ENCODE measurements at places on chromosomes 16 and 17.

GRCh38 chr16:10870808-10871156 lies 6.2 kb upstream of the CIITA start:
- DNase-seq: no peak

DNA sequence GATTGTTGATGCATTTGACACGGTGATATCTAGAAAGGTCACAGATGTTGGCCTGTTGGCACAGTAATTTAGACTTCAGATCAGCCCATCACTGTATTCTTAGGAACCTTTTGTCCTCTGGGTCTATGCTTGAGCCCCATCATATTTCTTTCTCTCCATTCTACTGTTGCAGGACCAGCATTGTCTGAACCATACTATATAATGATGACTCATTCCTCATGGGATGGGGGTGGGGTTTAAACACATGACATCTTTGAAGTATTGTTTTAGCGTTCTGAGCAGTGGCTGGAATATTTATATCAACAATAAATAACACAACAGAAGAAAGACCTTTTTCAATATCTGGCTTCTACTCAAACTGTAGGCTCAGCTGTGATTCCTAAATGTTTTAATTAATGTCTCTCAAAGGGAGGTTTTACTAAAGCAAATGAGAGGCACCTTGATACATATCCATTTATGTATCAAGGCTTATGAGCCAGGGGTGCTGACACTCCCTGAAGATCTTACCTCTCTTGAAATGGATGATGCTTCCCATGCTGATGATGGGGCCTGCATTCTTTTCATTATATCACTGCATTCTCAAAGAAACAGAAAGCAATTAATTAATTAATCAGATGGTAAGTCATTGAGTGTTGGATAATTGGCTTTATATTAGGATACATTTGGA lies 379.0 kb upstream of the GOT2 start:
- no peak for DNase-seq

DNA sequence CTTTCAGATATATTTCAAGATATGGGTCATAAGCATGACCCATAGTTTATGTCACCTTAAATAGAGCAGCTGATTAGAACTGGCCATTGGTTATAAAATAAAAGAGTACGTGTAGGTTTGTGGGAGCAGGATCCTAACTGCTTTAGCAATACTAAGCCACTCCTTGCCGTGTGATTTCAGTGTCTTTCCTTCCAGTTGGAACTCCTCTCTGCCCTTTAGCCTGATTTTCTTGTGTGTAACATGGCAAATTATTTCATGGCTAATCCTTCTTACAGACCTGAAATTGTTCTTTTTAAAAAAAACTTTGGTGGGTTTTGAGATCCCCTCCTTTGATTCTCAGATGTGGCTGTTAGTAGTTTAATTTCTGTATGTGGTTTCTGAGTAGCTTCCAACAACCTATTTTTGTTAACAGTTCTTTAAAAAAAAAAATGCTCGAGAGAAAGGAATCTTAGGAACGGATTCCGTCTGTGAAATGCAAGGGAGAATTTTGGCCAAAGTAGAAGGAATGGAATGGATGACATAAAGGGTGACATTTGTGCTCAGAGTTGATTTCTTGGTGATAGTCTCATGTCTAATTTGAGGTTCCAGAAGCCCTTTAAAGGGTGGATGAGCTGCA lies 39.9 kb downstream of the DHRS7B start:
- no peak for DNase-seq

- DNase-seq: no peak
Measured at GRCh38 chr16:56606476-56607108, 1.8 kb upstream of the MT2A start.

DNA sequence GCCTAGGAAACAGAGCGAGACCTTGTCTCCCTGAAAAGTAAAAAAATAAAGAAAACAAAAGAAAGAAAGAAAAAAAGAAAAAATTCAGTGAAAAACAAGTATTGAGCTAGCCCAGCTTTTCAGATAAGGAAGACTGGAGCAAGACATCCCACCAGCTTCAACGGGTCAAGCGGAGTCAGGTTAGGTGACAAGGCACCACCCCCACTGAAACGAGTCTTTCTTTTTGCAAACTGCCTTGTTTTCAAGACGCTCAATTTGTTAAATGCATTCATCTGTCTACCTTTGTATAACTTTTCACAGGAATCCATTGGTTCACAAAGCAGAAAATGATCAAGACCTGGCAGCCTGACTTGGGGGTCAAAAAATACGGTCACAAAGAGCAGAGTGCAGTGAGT lies 10.7 kb upstream of the AXIN2 start:
- no peak for DNase-seq

DNA sequence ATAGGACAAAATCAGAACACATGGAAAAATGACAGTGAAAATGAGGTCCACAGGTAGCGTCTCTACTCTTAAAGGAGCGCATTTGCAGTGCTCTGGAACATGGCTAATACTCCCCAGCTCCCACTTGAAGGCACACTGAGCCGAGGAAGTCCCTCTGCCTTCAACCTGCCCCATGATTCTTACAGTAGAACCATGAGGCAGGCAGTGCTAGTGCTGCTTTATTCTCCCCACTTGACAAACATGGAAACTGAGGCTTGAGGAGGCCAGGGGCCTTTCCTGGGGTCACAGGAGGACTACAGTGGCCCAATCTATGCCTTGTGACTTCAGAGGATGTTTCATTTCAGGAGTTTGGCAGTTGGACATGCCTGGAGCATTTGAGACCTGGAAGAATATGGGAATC lies 244.1 kb upstream of the MAF start:
- DNase-seq: no peak

DNA sequence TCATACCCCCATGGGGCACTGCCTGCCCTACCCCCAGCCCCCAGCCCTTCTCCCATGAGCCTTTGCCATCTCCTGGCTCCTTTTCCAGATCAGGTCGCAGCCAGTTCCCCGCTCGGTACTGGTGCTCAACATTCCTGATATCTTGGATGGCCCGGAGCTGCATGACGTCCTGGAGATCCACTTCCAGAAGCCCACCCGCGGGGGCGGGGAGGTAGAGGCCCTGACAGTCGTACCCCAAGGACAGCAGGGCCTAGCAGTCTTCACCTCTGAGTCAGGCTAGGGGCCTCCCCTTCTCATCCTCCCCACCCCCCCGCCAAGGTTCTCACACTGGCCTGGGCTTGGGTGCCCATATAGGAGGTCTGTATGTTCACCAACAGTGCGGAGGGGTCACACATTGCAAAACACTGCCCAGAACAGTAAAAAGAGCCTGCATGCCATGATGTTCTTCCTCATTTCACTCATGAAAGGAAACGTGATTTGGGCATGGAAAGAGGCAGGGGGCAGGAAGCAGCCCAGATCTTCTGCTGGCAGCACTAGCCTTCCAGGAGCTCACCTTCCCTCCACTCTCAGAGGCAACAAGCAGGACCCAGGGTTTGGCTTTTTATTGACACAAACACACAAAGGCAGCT lies 7.5 kb downstream of the IFI35 start:
- no peak for DNase-seq

DNA sequence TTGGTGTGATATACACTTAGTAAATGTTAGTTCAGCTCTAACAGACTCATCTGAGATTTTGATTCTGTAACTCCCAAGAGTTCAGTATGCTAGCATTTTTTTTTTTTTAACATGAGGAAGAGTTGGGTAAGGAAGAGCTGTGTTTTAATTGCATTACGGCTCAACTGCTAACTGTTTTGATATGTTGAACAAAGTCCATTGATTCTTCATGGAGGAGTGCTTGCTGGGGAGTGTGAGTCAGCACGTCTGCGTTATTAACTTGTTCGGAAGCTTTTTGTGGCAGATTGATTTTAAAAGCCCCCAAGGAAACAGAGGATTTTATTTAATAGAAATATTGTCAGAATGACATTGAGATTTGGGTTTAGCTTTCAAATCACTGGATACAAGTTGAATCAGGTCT lies 45.8 kb downstream of the PITPNC1 start:
- DNase-seq: no peak

DNA sequence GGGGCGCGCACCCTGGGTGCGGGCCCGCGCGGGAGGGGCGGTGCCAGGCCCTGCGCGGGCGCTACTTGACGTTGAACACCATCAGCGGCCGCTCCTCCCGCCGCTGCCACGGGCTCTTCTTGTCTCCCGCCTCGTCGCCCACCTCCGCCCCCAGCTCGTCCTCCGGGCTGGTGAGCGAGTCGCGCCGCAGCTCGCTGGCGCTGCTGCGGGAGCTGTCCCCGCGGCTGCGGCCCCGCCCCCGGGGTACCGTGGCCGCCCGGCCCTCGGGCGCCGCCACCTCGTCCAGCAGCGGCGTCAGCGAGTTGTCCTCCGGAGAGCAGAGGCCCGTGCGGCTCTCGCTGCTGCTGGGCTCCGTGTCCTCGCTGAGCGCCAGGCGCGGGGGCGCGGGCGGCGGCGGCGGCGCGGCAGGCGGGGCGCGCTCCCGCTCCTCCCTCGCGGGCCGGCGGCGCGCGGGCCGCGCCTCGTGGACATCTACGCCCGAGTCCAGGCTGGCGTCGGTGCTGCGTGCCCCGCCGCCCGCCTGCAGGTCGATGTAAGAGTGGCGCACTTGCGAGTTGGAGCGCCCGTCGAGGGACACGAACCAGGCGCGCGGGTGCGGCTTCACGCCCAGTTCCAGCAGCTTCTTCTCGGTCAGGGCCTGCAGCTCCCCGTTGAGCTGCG lies 8.7 kb downstream of the GRN start:
- peak; percentile 14 for DNase-seq

GRCh38 chr17:45284176-45285140 lies 22.6 kb upstream of the SPATA32 start:
- DNase-seq: no peak

DNA sequence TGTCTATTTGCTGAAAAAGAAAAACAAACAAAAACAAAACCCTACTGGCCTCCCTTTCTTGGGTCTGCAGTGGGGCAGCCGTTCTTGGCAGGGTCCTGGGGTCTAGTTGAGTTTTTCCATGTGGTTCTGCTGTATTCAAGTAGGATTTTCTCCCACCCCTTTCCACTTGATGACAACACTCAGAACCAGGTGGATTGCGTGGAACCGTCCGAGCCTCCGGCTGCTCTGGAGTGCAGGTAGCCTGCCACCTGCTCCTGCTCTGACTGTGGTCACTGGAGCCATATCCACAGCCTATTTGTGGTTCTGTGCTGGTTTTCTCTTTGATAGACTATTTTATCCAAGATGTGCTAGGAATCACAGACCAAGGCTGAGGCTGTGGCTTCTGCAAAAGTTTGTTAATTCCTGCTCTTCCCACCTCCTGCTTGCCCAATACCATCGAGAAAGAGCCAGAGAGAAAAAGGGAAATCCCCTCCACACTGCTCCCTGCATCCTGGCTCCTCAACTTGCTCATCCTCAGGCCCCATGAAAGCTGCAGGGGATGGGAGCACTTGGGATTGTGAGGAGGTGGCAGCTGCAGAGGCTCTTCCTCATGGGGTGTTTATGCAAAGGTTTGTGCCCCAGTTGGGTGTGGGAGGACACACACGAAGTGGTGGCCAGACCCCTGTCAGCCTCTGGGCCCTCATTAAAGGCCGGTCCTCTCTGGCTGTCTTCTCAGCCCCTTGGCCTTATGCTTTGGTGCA lies 377.8 kb upstream of the TNRC6C start:
- DNase-seq: no peak

GRCh38 chr17:66834919-66835454 lies at the start of gene CACNG5:
Gene CACNG5 (plus strand): TSS chr17:66835117. CDS start chr17:66877333, 42,216 bp downstream.
- no peak for DNase-seq

DNA sequence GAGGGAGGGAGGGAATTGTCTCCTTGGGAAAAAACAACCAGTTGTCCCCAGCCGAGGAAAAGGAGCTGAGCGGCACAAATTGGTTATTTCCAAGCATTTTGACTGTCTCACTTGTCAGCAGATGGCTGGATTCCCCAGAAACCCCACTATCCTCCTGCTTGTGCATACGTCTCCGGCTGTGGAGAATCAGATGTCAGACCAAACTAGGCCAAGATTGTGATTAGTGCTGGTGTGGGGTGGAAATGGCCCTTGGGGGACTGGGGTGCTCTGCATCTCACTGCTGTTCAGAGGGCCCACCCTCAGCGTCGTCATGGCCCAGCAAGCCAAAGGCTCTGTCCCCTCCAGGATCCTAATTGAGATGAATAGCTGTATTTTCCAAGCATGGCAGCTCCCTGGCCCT lies 131.7 kb upstream of the HSBP1 start:
- DNase-seq: no peak

DNA sequence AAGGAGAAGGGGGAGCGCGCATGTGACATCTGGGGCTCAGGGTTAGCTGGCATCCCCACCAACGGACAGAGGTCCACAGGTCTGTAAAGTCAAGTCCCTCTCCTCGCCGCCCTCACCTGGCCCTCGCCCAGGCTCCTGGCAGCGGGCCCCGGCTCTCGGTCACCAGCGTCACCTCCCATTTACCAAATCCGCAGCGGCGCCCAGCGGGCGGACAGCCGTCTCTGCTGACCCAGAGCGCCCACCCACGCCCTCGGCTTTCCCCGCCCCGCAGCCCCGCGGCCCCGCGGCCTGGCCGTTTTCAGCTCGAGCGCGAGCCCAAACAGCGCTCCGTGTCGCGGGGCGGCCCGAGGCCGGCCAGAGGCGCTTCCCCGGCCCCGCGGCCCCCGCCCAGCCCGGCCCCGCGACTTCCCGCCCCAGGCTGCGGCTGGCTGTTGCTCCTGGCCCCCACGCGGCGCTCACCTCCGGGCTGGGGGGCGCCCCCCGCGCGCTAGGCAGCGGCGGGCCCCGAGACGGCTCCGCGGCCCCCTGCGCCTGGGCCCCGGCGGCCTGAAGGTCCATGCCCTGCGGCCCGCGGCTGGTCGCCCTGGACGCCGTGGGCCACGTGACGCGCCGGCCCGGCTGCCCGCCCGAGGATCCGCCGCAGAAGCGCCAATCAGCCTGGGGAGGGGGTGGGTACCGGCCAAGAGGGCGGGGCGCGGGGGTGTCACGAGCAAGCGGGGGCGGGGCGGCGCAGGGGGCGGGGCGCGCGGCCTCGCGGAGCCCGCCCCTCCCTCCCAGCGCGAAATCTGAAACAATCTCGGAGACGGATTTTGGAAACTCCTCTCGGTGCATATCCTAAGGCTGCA lies at the start of gene COPRS:
COPRS (minus strand) TSS at position 603 of the 845 bp plus-strand sequence; CDS start at position 558, 45 bp downstream.
- DNase-seq: peak; percentile 81

DNA sequence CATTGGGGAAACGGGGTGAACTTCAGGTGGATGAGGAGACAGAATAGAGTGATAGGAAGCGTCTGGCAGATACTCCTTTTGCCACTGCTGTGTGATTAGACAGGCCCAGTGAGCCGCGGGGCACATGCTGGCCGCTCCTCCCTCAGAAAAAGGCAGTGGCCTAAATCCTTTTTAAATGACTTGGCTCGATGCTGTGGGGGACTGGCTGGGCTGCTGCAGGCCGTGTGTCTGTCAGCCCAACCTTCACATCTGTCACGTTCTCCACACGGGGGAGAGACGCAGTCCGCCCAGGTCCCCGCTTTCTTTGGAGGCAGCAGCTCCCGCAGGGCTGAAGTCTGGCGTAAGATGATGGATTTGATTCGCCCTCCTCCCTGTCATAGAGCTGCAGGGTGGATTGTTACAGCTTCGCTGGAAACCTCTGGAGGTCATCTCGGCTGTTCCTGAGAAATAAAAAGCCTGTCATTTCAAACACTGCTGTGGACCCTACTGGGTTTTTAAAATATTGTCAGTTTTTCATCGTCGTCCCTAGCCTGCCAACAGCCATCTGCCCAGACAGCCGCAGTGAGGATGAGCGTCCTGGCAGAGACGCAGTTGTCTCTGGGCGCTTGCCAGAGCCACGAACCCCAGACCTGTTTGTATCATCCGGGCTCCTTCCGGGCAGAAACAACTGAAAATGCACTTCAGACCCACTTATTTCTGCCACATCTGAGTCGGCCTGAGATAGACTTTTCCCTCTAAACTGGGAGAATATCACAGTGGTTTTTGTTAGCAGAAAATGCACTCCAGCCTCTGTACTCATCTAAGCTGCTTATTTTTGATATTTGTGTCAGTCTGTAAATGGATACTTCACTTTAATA lies 7.0 kb upstream of the TMEM235 start:
- no peak for DNase-seq
